ENCODE measurements at places on chromosomes 3 and 15.
A peak's percentile ranks its signal among the peaks of the same experiment; 100 is the strongest.

GRCh38 chr3:195854628-195855294 is 43.0 kb upstream of the MUC4 start:
- no peak for DNase-seq

DNA sequence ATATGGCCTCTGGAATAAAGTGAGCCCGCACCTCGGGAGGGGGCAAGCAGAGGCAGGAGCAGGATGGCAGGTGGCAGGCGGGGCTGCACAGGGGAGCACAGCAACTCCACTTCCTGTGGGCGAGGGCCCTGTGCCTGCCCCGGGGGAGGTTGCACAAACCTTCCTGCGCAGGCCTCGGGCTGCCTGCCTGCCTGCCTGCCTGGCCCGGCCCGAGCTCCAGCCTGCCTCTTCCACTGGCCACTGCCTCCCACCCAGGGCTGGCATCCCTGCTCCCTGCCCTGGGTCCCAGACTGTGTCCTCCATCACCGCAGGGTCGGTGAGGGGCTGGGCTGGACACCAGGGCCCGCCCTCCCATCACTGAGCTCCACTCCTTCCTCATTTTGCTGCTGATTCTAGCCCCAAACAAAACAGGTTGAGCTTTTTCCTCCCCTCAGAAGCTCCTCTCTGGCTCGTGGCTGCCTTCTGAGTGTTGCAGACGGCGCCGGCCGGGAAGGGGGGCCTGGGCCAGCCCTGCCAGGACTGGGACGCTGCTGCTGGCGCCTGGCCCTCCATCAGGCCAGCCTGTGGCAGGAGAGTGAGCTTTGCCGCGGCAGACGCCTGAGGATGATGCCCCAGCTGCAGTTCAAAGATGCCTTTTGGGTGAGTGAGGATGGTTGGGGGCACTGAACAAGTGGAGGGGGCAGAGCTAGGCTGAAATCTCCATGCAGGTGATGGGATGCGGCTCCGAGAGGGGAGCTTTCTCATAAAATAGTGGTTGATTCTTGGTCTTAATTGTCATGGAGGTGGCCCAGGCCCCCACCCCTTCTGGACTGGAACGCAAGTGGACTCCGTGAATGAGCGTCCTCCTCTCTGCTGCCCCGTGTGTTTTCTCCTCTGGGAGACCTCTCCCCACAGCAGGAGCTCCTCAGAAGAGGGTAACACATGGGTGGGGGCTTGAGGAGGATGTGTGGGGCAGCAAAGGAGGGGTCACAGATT is at the start of gene PSTPIP1:
Gene PSTPIP1, plus strand, starts transcription at position 156 of the 975 bp plus-strand sequence. Its CDS starts 448 bp downstream, at position 604.
- peak; percentile 72 for DNase-seq

- no peak for DNase-seq
These were observed 4.1 kb upstream of the SKOR1 start for GRCh38 chr15:67820992-67821783.

- no peak for DNase-seq
These were observed 229.7 kb upstream of the EIF1B start for GRCh38 chr3:40079847-40080240.

DNA sequence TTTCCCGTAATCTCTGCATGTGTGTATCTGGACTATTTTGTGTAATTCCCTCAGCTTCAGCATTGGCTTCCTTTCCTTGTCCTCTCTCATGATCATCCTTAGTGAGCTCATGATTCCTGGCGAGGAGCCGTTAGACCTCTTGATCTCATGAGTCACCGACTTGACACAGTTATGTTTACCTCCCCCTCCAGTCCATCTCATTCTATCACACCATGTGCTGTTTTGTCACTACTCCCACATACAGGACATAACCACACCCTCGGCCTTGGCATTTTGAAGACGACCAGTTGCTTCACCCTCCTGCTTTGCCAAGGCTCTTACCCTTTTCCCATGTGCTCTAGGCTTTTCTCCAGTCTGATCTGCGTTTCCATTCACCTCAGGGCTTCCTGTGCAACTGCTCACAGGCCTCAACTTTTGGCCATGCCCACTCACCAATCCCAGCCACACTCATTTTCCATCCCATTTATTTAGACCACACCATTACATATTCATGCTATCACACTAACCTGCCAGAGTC is 41.5 kb downstream of the CP start:
- DNase-seq = no peak

DNA sequence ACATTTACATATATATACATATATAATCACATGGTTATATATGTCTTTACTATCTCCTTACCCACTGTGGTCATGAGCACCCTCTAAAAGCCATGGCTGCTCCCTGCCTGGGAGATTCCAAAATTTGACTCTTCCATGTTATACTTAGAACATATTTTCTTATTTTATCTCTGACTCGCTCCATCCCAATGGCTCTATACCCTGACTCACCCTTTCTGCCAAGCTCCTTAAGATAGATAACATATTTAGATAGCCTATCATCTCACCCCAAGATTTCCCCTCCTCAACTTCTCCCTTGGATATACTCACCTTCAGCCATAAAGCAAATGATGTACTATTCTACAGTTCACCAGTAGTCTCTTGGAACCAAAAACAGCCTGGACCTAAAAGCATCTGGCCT is 65.1 kb downstream of the CD200R1L start:
- no peak for DNase-seq

- no peak for DNase-seq
These were observed 8.7 kb downstream of the SPINT1 start for GRCh38 chr15:40852529-40852928.

Measured in GM06990 (cell line).